HCT116 (cell line): ENCODE measurements at places on chromosomes 12 and 14. TPM values are rescaled to one million over a fixed set of nuclear protein-coding genes. Genes with fewer than 3 reads are reported as not detected.
A peak's percentile ranks its signal among the peaks of the same experiment; 100 is the strongest.

- no peaks in the 10 kb centered on the region for H3K4me1 ChIP-seq
- no peak overlapping the region for H3K27ac ChIP-seq
- H3K36me3 ChIP-seq = no peaks in the 10 kb centered on the region
- no peaks in the 10 kb centered on the region for H3K27me3 ChIP-seq
- no peak overlapping the region for H3K4me3 ChIP-seq
- DNase-seq = no peak
Observed at GRCh38 chr12:121238086-121238485, 28.2 kb downstream of the P2RX4 start.

GRCh38 chr14:95300002-95300696 is 19.6 kb downstream of the CLMN start:
- H3K27me3 ChIP-seq = no peaks in the 10 kb centered on the region
- DNase-seq = no peak
- no peaks in the 10 kb centered on the region for H3K36me3 ChIP-seq
- H3K27ac ChIP-seq = no peak overlapping the region
- H3K4me3 ChIP-seq = no peak overlapping the region

- no peaks in the 10 kb centered on the region for H3K27me3 ChIP-seq
- no peak overlapping the region for H3K27ac ChIP-seq
- no peaks in the 10 kb centered on the region for H3K36me3 ChIP-seq
- H3K4me3 ChIP-seq = no peak overlapping the region
- DNase-seq = peak; percentile 40
Observed at GRCh38 chr12:29066011-29066588, 83.0 kb upstream of the FAR2 start.

DNA sequence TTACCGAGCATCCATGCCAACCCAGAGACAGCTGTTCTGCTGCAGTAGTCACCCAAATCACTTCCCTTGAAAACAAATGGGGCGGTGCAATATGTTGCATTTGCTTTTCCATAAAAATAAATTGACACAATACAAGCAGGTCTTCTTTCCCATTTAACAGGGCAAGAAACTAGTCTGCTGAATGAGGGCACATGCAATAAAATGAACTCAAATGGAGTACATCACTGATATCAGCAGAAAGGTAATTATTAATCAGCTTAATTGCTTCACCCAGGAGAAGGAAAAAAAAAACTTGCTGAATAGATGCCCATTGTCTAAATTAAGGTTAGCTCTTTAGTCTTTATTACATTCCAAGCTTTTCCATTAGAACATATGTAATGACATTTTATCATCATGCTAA is 175.1 kb upstream of the GZMB start:
- no peaks in the 10 kb centered on the region for H3K4me1 ChIP-seq
- no peak for DNase-seq
- H3K36me3 ChIP-seq = no peaks in the 10 kb centered on the region
- H3K27ac ChIP-seq = no peak overlapping the region

- H3K27me3 ChIP-seq = no peaks in the 10 kb centered on the region
- no peak for DNase-seq
- H3K4me1 ChIP-seq = no peaks in the 10 kb centered on the region
Observed at GRCh38 chr14:26636561-26636960, 38.7 kb upstream of the NOVA1 start.

GRCh38 chr12:94267921-94268471 is 119.6 kb downstream of the PLXNC1 start:
- H3K4me3 ChIP-seq = no peak overlapping the region
- H3K4me1 ChIP-seq = no peaks in the 10 kb centered on the region
- no peak overlapping the region for H3K27ac ChIP-seq
- H3K36me3 ChIP-seq = no peaks in the 10 kb centered on the region
- H3K27me3 ChIP-seq = no peaks in the 10 kb centered on the region

DNA sequence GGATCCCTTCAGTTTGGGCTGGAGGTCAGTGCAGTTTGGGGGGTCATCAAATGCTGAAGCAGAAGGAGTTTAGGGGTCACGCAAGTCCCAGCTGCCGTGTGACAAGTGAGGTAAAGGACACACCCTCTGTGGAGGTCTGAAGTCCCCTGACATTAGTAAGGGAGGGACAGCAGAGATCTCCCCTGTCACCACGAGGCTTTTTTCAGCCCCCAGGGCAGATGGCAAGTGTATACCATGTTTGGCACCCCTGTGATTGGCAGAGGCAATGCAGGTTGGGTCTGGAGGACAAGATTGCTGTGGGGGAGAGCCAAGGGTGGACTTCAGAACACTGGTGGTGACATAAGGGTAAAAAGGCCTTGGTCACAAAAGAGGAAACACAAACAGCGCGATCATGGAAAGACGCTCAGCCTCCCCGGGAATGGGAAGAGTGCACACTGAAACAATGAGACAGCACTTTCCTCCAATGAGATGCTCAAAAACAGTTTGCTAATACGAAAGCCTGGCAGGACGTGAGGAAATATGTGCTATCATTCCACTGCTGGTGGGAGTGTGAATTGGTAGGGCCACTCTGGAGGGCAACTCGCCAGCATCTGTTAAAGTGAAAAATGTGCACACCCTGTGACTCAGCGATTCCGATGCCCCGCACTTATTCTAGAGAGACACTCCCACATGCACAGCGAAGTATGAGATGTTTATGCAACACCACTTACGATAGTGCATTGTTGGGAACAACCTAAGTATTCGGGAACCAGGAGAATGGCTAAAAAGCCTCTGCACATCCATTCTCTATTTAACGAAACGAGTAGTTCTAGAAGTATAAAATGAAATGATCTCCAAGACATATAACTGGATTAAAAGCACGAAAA is 14.4 kb upstream of the CD27 start:
- peaks cover 33% of the 10 kb centered on the region for H3K4me1 ChIP-seq
- peak; percentile 76 for DNase-seq
- no peaks in the 10 kb centered on the region for H3K36me3 ChIP-seq
- H3K27ac ChIP-seq = peak overlapping the region; percentile 76

GRCh38 chr12:109642506-109643132 is 69.0 kb downstream of the MVK start:
- no peak for DNase-seq
- peaks cover 3% of the 10 kb centered on the region; the same call in 1 of the 2 replicates for H3K27me3 ChIP-seq
- no peak overlapping the region for H3K4me3 ChIP-seq
- H3K36me3 ChIP-seq = no peaks in the 10 kb centered on the region
- H3K4me1 ChIP-seq = no peaks in the 10 kb centered on the region

- H3K27me3 ChIP-seq = no peaks in the 10 kb centered on the region
- H3K4me3 ChIP-seq = no peak overlapping the region
- H3K4me1 ChIP-seq = no peaks in the 10 kb centered on the region
- no peak for DNase-seq
- no peaks in the 10 kb centered on the region for H3K36me3 ChIP-seq
Observed at GRCh38 chr14:41905394-41905964, 298.8 kb downstream of the LRFN5 start.

DNA sequence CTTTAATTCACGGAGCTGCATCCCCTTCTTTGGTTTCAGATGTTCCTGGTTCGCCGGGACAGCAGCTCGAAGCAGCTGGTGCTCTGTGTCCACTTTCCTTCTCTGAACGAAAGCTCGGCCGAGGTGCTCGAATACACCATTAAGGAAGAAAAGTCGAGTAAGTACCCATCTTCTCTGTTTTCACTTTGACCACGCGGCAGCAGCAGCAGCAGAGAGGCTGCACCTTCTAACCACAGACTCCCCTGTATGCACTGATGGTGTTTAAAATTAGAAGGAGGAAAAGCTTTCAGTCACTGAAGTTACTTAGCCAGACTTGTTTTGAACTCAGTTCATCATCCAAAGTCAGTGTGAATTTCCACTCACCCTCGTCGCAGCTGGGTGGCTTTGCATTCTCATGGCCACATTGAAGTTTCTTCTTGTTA is 63.8 kb downstream of the RIN3 start:
- DNase-seq = no peak
- no peaks in the 10 kb centered on the region for H3K4me1 ChIP-seq
- H3K27ac ChIP-seq = no peak overlapping the region
- H3K36me3 ChIP-seq = no peaks in the 10 kb centered on the region; the same call in 1 of the 2 replicates

- DNase-seq = no peak
- H3K36me3 ChIP-seq = no peaks in the 10 kb centered on the region
- no peaks in the 10 kb centered on the region for H3K27me3 ChIP-seq
- no peak overlapping the region for H3K27ac ChIP-seq
Observed at GRCh38 chr14:95502381-95502950, 14.0 kb downstream of the SYNE3 start.

GRCh38 chr14:24081739-24082211 is 10.4 kb downstream of the CPNE6 start:
- H3K4me3 ChIP-seq = peak overlapping the region; percentile 68
- no peaks in the 10 kb centered on the region for H3K27me3 ChIP-seq
- peaks cover 27% of the 10 kb centered on the region for H3K4me1 ChIP-seq

The TIMELESS gene
- total RNA-seq = 47.0 TPM

The MAP1LC3B2 gene
- total RNA-seq = 4.7 TPM

The GMPR2 gene
- total RNA-seq = 66.9 TPM

The AVPR1A gene
- 0.07 TPM for total RNA-seq

The KCNC2 gene
- total RNA-seq = not detected

The KLHL33 gene
- total RNA-seq = 0.05 TPM
